ENCODE measurements at places on chromosomes 3 and 15. TPM values are rescaled to one million over a fixed set of nuclear protein-coding genes. Genes with fewer than 3 reads are reported as not detected.

ARGFX gene
- not detected for polyA plus RNA-seq

WDR93 gene
- polyA plus RNA-seq, result not detected

LRRC34 gene
- polyA plus RNA-seq, result 0.22 TPM

CPN2 gene
- polyA plus RNA-seq, result 169 TPM

LRTM1 gene
- not detected for polyA plus RNA-seq

PLA2G4D gene
- polyA plus RNA-seq, result not detected

SERINC4 gene
- polyA plus RNA-seq, result 0.06 TPM

BCL2A1 gene
- 0.50 TPM for polyA plus RNA-seq

KLHDC8B gene
- 8.1 TPM for polyA plus RNA-seq

- DNase-seq, result no peak
- H3K36me3 ChIP-seq, result peaks cover 7% of the 10 kb centered on the region
- H3K27me3 ChIP-seq, result no peaks in the 10 kb centered on the region
These were observed 30.6 kb downstream of the LDHAL6B start for GRCh38 chr15:59237119-59237855.

DNA sequence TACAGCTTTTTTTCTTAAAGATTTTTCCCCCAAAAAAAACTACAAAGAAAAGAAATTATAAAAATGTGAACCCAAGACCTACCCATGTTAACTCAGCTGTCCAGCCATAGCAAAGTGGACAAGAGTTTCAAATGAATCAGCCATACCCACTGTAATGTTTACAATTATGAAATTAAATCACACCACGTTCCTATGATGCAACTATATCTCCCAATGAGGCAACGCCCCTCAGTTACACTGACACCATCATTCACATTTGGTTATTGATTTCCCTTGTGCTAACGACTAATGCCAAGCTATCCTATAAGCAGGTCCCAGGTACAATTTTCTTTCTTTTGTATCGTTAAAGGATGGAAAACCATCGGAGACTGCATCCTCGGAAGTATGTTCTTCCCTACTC lies 115.1 kb upstream of the ICE2 start:
- no peaks in the 10 kb centered on the region for H3K36me3 ChIP-seq
- H3K4me1 ChIP-seq, result no peaks in the 10 kb centered on the region
- no peak overlapping the region for H3K27ac ChIP-seq
- DNase-seq, result no peak
- H3K27me3 ChIP-seq, result no peaks in the 10 kb centered on the region
- no peak overlapping the region for H3K4me3 ChIP-seq

DNA sequence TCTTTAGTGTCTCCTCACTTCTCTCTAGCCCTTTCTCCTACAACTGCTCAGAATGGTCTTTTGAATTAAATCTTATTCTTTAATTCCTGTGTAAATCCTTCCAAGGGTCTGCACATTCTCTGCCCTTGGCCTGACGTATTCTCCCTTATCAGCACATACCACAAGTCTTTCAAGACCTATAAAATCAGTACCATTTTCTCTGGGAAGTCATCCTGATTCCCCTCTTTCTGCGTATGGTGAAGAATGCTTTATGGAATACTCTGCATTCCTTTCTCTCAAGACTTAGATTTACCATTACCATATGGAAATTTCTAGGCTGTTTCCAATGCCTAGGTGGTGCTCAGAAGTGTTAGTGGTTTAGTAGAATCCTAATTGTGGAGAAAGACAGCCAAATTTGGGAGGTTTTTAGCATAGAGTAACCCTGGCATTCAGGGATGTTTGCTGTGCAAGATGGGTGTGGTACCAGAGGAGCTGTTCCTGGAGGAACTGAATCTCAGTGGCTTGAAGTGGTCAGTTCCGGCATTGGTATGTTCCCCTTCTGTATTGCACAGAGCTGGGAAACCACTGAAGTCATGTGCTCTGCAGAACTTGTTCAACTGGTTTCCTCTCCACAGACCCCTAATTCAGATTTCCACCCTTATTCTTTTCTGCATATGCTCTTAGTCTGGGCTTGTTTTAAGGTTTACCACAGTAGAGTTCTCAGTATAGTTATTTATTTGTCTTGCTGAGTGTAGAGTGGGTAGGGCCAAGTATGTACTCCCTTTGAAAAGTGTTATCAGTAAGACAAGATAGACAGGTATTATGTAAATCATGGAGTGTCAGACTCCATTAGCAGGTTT lies 24.5 kb downstream of the IQGAP1 start:
- no peaks in the 10 kb centered on the region for H3K27me3 ChIP-seq
- H3K27ac ChIP-seq, result no peak overlapping the region
- H3K36me3 ChIP-seq, result no peaks in the 10 kb centered on the region
- no peaks in the 10 kb centered on the region for H3K4me1 ChIP-seq

DNA sequence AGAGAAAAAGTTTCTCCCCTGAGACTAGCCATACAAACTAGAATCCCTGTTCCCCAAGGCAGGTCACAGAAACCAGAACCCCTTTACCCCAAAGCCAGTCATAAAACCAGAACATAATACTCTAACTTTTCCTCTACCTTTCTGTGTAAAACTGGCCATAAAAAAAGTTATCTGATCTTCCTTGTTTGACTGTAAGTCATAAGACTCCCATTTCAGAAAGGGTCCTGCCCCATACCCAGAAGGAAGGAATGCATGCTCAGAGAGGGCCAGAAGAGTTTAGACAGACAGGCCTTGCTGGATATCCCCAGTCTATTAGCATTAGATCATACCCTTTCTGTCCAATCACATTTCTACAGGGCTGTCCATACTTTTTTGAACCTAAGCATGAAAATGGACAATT lies 27.2 kb downstream of the SCN11A start:
- H3K36me3 ChIP-seq, result no peaks in the 10 kb centered on the region
- H3K27ac ChIP-seq, result no peak overlapping the region
- H3K27me3 ChIP-seq, result no peaks in the 10 kb centered on the region
- no peak overlapping the region for H3K4me3 ChIP-seq
- DNase-seq, result no peak

GRCh38 chr15:91849749-91850161 lies 3.8 kb upstream of the SLCO3A1 start:
- H3K36me3 ChIP-seq, result no peaks in the 10 kb centered on the region
- DNase-seq, result no peak
- peaks cover 21% of the 10 kb centered on the region for H3K4me1 ChIP-seq
- H3K27me3 ChIP-seq, result no peaks in the 10 kb centered on the region

- no peak overlapping the region for H3K27ac ChIP-seq
- H3K4me1 ChIP-seq, result no peaks in the 10 kb centered on the region
- no peak for DNase-seq
- no peaks in the 10 kb centered on the region for H3K27me3 ChIP-seq
- no peaks in the 10 kb centered on the region for H3K36me3 ChIP-seq
These were observed 13.5 kb upstream of the TTBK2 start for GRCh38 chr15:42933886-42934667.

DNA sequence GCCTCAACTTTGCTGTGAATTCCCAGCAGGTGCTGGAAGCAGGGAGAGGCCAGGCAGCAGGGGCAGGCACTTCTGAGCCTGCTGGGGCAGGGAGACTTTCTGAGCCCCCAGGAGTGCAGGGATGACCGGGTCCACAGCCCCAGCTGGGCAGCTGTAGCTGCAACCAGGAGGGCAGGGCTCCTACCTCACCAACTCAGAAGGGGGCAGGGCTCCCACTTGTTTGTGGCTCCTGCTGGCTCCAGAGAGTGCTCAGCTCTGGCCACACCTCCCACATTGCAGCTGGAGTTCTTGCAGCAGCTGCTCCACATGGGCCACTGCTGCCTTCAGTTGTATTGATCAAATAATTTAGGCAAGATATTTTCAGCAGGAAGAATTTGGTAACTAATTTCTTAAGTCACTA lies 812.3 kb downstream of the NSUN3 start:
- H3K27me3 ChIP-seq, result no peaks in the 10 kb centered on the region
- H3K27ac ChIP-seq, result no peak overlapping the region
- H3K4me3 ChIP-seq, result no peak overlapping the region

DNA sequence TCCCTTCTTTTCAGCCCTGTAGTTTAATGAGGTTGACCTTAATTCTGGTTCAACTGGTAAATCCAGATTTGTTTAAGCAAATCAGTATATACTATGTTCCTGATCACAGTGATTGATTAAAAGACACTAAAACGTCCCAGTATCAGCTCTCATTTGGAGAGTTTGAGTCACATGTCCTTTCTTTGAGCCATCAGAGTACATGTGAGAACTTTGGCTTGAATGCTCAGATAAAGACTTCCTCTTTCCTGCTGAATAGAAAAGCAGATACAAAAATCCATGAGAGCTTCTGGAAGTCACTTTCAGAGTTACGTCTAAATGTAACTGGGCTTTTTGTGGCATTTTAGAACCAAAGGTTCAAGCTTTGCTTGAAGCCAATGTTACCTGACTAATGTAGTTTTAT lies 341.8 kb upstream of the SATB1 start:
- no peak overlapping the region for H3K4me3 ChIP-seq
- H3K27ac ChIP-seq, result no peak overlapping the region
- H3K4me1 ChIP-seq, result no peaks in the 10 kb centered on the region
- no peaks in the 10 kb centered on the region for H3K36me3 ChIP-seq
- DNase-seq, result no peak

- no peaks in the 10 kb centered on the region for H3K27me3 ChIP-seq
- no peaks in the 10 kb centered on the region for H3K36me3 ChIP-seq
- no peak overlapping the region for H3K27ac ChIP-seq
- H3K4me3 ChIP-seq, result no peak overlapping the region
- no peaks in the 10 kb centered on the region for H3K4me1 ChIP-seq
These were observed 322.6 kb downstream of the MEX3B start for GRCh38 chr15:81723113-81723651.

DNA sequence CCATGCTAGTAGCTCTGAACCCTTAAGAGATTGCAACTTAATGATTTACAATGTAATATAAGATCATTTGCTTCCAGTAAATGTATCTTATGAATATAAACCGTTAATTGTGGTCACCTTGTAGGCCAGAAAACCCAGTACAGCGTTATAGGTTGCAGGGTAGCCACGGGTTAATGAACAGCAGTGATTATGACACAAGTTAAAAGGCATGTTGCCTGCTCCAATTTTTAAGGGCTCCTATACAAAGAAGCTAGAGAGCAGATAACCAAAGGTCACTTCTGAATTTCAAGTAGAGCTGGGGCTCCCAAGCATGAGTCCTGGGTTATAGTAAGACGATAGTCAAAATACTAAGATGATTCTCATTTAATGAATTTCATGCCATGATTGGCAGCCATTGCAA lies 13.5 kb downstream of the GUCA1C start:
- H3K4me1 ChIP-seq, result no peaks in the 10 kb centered on the region
- no peak for DNase-seq
- H3K27ac ChIP-seq, result no peak overlapping the region
- H3K36me3 ChIP-seq, result no peaks in the 10 kb centered on the region
- no peak overlapping the region for H3K4me3 ChIP-seq

- no peak overlapping the region for H3K27ac ChIP-seq
- no peaks in the 10 kb centered on the region for H3K4me1 ChIP-seq
- no peaks in the 10 kb centered on the region for H3K36me3 ChIP-seq
- H3K4me3 ChIP-seq, result no peak overlapping the region
These were observed 89.0 kb upstream of the FNDC3B start for GRCh38 chr3:171950373-171950772.

- DNase-seq, result no peak
- H3K27ac ChIP-seq, result no peak overlapping the region
- no peaks in the 10 kb centered on the region for H3K27me3 ChIP-seq
- H3K36me3 ChIP-seq, result no peaks in the 10 kb centered on the region
These were observed 53.5 kb downstream of the IQCH start for GRCh38 chr15:67307889-67308597.

- no peak for DNase-seq
- H3K27ac ChIP-seq, result no peak overlapping the region
- no peaks in the 10 kb centered on the region for H3K4me1 ChIP-seq
- no peaks in the 10 kb centered on the region for H3K27me3 ChIP-seq
- no peaks in the 10 kb centered on the region for H3K36me3 ChIP-seq
- no peak overlapping the region for H3K4me3 ChIP-seq
These were observed 209.9 kb upstream of the MRPL3 start for GRCh38 chr3:131712662-131713061.

- no peak for DNase-seq
- H3K4me3 ChIP-seq, result no peak overlapping the region
- H3K27me3 ChIP-seq, result peaks cover 9% of the 10 kb centered on the region
- H3K4me1 ChIP-seq, result no peaks in the 10 kb centered on the region
- no peaks in the 10 kb centered on the region for H3K36me3 ChIP-seq
- no peak overlapping the region for H3K27ac ChIP-seq
These were observed 57.5 kb upstream of the PRR23E start for GRCh38 chr3:127135241-127136023.

GRCh38 chr3:197331131-197331530 lies 32.7 kb upstream of the DLG1 start:
- no peak overlapping the region for H3K4me3 ChIP-seq
- H3K27ac ChIP-seq, result no peak overlapping the region
- no peaks in the 10 kb centered on the region for H3K27me3 ChIP-seq
- DNase-seq, result no peak

- no peak for DNase-seq
- H3K36me3 ChIP-seq, result peaks cover 8% of the 10 kb centered on the region
- H3K4me1 ChIP-seq, result peaks cover 4% of the 10 kb centered on the region
- H3K27ac ChIP-seq, result peak overlapping the region; percentile 74
These were observed 67.7 kb downstream of the INO80 start for GRCh38 chr15:41048397-41048796.

- no peak overlapping the region for H3K27ac ChIP-seq
- H3K4me1 ChIP-seq, result no peaks in the 10 kb centered on the region
- no peaks in the 10 kb centered on the region for H3K36me3 ChIP-seq
- no peak for DNase-seq
These were observed 36.8 kb downstream of the TMEM108 start for GRCh38 chr3:133074977-133075376.

DNA sequence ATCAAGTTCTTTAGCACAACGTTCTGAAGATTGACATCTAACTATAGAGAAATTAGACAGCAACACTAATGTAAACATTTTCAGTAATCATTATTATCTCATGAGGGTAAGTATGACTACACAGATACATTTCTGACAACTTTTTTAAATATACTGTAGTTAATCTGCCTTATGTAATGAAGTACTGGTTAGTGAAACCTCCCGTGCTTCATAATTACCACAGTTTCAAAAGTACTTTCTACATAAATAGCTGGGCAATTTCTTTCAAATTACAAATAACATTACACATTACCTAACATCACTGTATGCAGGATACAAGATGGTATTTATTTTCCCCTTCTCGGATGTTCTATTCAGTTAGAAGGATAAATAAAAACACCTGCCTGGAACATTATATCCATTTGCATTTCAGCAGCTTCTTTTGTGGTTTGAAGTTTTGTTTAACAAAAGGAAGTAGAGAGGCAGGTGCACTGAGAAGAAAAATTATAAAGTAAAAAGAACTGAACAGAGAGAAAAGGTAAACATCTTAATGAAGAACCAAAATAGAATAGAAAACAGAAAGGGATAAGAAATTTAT lies 1241.5 kb upstream of the GBE1 start:
- no peak for DNase-seq
- no peak overlapping the region for H3K4me3 ChIP-seq
- H3K27me3 ChIP-seq, result no peaks in the 10 kb centered on the region
- no peaks in the 10 kb centered on the region for H3K4me1 ChIP-seq

- H3K36me3 ChIP-seq, result no peaks in the 10 kb centered on the region
- H3K27me3 ChIP-seq, result no peaks in the 10 kb centered on the region
- H3K4me1 ChIP-seq, result no peaks in the 10 kb centered on the region
- no peak overlapping the region for H3K27ac ChIP-seq
These were observed 104.6 kb upstream of the NEO1 start for GRCh38 chr15:72947709-72948108.

Measured in liver (tissue), 10 donors.